NCI-H1092 treated with DMSO at 0.1 percent for 48 hours (cell line): ENCODE measurements at places on chromosomes 1 and 21.

DNA sequence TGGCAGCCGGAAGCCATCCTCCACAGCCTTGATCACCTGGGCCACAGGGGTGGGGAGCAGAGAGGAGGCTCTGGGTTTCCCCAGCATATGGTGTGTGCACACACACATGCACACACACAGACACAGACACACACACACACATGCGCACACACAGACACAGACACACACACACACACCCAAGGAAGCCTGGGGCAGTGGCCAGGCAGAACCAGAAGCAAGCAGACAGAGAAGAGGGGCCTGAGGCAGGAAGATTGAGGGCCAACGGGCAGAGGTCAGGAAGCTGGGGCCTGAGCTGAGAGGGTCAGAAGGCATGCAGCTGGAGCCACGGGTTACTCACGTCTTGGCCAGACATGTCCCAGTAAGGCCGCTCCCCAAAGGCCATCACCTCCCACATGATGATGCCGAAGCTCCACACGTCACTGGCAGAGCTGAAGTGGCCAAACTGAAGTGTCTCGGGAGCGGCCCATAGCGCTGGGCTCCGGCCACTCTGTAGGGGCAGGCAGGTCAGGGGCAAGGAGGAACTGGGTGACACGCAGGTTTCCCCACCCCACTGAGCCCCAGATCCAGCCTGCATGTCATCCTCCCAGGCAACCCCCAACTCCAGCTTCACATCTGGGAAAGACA lies 27.4 kb downstream of the CDCA8 start:
- no peak for DNase-seq

- no peak for DNase-seq
Observed at GRCh38 chr1:11796036-11796828, 9.5 kb downstream of the MTHFR start.

DNA sequence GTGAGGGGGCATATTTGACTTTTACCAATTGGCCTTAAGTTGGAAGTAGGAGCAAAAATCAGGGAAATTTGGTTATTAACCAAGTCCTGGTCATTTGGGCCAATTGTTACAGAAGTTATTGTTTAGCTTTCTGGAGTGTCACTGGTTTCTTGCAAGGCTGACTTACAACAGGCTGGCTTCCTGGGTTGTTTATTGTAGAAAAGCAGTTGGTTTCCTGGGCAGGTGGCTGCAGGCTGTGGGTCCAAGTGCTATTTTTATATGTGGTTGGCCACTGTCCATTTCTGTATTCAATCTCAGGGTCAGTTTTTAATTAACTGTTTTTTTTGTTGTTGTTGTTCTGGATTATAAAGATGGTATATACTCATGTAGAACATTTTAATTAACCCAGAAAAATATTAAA lies 174.1 kb downstream of the KCNJ6 start:
- DNase-seq: peak; percentile 57

DNA sequence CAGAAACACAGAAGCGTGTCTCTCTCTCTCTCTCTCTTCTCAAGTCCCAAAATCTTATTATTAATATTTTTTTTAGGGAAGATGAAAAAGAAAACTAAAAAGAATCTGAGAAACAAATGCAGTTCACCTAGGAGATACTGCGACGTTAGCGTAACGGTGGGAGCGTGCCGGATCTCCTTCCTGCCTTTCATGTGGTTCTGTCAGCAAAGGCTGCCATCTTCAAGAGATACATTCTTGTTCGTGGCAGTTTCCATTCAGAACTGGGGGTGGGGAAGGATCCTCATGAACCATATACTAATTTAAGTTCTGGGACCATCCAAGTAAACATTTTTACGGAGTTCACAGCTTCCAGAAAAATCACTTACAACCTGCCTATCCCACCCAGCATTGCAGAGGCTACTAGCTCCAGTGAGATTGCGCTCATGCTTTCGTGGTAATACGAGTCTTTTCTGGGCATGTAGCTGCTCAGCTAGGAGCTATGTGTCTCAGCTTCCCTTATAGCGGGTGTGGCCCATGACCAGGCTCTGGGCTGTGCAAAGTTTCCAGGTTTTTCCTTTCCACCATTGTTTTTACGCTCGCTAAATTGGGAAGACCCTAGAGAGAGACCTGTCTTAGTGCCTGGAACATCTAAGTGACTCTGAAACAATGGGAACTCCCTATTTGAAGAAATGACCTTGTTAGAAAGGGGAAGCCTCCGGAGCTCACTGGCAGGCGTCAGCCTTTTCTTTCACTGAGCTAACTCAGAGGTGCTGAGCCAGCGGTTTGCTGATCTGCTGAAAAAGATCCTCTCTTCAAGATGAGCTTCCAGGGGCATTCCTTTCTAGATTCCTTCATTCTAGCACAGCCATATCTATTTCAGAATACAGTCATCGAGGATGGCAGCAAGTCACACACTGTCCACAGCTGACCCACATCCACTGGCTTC lies 17.3 kb downstream of the SLAMF1 start:
- DNase-seq: no peak

- no peak for DNase-seq
Observed at GRCh38 chr1:90413519-90413918, 303.6 kb downstream of the BARHL2 start.

GRCh38 chr1:107870696-107871095 lies 94.3 kb downstream of the VAV3 start:
- DNase-seq: no peak

DNA sequence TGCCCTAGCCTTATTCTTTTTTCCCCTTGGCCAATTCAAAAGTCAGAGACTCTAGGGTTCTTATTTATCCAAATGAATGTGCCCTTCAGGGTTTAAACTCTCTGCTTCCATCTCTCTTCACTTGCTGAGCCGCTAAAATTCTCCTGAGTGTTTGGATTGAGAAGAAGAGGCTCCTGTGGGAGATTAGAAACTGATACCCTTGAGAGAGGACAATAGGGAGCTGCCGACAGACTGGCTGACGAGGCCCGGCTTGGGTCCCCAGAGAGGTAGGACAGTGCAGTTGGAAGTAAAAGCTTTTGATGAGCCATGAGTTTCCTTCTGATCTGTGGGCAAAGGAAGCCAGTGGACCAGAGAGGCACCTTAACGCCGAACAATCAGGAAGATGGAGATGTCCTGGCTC lies 41.3 kb upstream of the UBE2U start:
- DNase-seq: peak; percentile 8
